Bronchus fibroblast of lung (primary cell): ENCODE measurements at places on chromosomes 1 and 21. TPM values are rescaled to one million over a fixed set of nuclear protein-coding genes. Genes with fewer than 3 reads are reported as not detected.

Gene ANXA9
- total RNA-seq: 0.17 and 0.30 TPM in 2 replicates

Gene LPAR3
- total RNA-seq: 2.8 and 3.0 TPM in 2 replicates

Gene VAMP4
- 4.4 and 4.9 TPM in 2 replicates for total RNA-seq

Gene GLIS1
- total RNA-seq: 3.4 and 3.9 TPM in 2 replicates

Gene KLF17
- total RNA-seq: under 0.01 TPM in 2 replicates

Gene NT5C1A
- total RNA-seq: not detected in 2 replicates

Gene LYST
- total RNA-seq: 1.0 and 1.5 TPM in 2 replicates

Gene ZFP69
- 2.8 and 3.0 TPM in 2 replicates for total RNA-seq

Gene CD164L2
- total RNA-seq: not detected in 2 replicates

Gene CA14
- total RNA-seq: not detected in 2 replicates

Gene LAX1
- not detected in 2 replicates for total RNA-seq
